SK-N-MC (cell line): ENCODE measurements at places on chromosomes 7 and 10.

DNA sequence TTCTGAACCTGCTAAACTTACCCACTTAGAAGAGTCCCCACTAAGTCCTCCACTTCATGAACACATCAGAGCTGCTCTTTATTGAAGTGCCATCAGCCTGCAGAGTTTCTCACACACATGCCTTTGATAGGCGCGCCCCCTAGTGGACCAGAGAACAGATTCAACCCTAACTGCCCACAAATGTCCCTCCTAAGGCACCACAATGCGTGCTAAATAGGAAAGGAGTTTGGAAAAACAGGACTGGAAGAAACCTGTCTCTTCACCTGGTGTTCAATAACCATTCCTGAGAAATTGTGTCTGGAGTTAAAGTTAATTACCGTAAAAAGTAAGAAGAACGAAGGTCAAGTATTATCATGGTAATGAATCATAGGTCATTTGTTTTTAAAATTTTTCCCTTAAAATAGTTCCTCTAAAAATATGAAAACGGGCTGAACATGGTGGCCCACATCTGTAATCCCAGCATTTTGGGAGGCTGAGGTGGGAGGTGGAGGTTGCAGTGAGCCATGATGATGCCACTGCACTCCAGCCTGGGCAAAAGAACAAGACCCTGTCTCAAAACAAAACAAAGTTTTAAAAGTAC, 249.7 kb downstream of the ELMO1 start:
- no peak for DNase-seq

GRCh38 chr10:15120523-15120922, 23.4 kb downstream of the RPP38 start:
- no peak for DNase-seq

- no peak for DNase-seq
These were observed 5.1 kb upstream of the TSPAN12 start for GRCh38 chr7:120862987-120863590.

GRCh38 chr7:94357076-94357475, 37.6 kb upstream of the COL1A2 start:
- no peak for DNase-seq

DNA sequence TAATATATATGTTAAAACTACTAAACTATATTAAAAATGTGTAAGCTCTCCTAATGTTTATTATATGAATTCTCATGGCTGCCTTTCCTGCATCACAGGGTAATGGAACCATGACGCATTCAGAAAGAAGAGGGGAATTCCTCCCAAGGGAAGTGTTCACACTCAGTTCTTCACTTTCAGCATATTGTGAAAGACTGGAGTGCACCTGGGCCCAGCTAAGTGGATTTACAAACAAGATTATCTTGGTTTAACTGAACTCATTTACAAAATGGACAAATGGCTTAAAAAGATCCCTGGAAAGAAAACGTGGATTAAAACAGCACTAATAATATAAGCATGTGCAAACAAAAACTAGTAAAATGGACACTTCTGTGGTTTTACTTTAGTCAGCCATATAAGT, 149.8 kb downstream of the DOCK4 start:
- no peak for DNase-seq

GRCh38 chr7:75662579-75663301, 76.0 kb downstream of the HIP1 start:
- no peak for DNase-seq

DNA sequence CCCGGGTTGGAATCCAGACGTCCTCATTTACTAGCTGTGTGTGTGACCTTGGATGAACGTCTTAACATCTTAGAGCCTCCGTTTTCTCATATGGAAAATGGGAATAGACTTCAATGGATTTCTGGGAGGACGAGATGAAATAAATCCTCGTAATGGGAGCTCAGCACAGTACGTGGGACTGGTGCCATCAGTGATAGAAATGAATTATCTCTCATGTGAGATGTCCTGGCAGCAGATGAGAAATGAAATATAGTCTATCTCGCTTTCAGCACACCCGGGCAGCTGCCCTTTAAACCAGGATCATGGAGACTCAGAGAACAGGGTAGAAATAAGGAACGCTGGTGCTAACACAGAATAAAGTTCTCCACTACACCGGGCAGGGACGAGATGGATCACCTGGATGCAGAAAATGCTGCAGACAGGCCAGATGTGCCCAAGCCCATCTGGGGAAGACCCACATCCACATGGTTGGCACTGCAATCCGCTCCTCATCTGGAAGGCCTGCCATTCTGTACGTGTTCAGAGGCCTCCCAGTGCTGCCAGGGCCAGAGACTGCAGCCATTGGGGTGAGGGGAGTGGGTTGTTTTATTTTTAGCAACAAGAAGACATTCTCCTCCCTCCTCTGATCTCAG, 11.1 kb upstream of the EMX2 start:
- DNase-seq: no peak

DNA sequence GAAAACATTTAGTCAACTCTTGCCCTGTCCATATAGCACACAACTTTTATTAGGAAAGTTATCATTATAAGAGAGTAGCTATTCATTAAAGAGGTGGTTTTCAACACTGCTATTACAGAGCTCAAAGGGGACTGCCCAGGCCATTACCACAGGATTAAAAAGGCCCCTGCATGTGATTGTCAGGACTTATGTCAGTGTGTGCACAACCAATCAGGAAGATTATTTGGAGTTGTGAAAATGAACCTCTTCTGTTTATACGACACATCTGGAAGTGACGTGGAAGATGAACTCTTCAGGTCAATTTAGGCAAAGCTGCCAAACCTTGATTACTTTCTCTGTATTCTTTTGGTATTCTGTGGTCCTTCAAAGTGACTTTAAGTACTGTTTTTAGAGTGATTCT, 14.7 kb downstream of the CCNY start:
- no peak for DNase-seq

GRCh38 chr10:69061305-69062161, 26.4 kb upstream of the SRGN start:
- no peak for DNase-seq

- no peak for DNase-seq
These were observed 4.3 kb upstream of the LOXL4 start for GRCh38 chr10:98272245-98272644.

DNA sequence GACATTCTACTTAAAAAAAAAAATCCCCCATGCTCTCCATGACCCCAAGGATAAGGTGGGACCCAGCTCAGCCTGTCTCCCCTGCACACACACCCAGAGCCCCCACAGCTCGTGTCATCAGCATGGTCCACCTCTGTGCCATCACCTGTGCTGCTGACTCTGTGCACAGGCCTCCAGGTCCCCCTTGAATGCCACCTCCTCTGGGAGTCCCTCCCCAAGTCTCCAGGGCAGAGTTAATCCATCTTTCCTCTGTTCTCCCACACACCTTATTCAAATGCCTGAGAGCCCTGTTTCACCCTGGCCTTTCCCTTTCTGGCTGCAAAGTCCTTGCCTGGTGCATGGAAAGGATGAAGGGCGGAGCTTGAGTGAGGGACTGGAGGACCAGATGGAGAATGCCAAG, 194.1 kb upstream of the LYZL2 start:
- no peak for DNase-seq

DNA sequence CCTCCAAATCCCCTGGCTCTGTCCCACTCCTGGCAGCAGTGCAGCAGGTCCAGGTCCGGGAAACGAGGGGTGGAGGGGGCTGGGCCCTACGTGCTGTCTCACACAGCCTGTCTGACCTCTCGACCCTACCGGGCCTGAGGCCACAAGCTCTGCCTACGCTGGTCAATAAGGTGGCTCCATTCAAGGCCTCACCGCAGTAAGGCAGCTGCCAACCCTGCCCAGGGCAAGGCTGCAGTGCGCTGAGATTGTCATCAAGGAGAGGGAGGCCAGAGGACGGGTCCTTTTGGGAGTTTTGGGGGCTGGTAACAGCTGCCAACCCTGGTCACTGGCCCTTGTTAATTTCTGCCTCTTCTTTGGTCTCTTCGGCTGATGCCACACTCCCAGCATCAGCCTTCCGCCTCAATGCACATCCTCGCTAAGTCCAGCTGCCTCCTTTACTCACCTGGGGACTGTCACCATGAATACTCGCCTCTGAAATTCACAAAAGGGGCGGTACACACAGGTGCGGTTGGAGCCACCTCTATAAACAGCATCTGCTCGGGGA, 3.5 kb downstream of the EPO start:
- no peak for DNase-seq

DNA sequence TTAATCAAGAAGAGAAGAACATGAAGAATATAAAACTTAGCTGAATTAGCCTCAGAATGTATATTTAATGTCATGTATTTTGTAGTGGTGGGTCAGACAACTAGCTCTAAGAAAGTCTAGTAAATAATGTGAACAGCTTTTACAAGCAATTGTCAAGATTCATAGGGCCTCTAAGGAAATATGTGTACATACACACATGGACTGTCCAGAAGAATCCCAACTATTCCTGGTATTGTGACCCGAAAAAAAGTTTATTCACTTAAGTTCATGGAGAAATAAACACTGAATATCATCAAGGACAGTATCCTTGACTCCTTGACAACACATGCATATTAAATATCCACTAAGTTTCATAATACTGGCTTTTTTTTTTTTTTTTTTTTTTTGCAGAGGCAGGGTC, 11.4 kb upstream of the TWIST1 start:
- no peak for DNase-seq

DNA sequence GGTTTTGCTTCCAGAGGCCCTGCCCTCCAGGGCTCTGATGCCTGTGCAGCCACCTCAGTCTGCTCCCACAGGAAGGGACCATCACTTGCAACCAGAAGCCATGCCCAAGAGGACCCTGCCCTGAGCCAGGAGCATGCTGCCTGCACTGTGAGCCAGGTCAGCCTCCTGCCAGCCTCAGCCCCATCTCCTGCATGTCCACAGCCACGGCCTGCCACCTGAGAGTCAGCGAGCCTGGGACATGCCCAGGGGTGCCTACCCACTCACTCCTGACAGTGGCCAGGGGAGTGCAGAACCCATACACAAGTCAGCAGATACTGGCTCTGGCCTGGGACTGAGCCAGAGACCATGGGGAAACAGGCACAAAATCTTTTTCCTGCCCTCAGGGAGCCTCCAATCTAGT, 6.6 kb upstream of the KCP start:
- no peak for DNase-seq

DNA sequence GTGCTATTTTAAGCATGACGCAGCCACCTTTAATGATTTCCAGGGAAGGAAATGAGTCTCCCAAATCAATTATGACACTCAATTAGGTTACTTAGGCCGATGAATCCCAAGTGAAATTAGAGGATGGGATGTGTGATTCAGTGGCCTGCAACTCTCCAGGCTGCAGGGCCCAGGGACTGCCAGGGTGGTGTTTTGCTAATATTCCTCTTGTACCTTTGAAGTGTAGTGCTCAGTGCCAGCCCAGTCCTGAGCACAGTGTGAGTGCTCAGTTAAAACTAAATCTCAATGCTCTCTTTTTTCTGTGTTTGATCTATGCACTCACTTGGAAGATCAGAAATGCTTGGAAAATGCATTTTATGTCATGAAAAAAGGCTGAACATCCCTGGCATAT, 51.6 kb downstream of the SEM1 start:
- DNase-seq: no peak

DNA sequence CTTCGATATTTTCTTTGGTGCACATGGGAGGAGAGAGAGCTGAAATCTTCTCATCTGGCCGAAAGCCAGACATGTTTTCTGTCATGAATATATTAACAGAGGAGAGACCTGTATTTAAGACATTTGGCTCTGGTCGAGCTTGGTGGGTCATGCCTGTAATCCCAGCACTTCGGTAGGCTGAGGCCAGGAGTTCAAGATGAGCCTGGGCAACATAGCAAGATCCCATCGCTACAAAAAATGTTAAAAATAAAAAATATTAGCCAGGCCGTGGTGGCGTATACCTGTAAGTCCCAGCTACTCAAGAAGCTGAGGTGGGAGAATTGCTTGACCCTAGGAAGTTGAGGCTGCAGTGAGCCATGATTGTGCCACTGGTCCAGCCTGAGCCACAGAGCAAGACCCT, 21.9 kb upstream of the GATA3 start:
- DNase-seq: no peak
